A549 treated with DMSO at 1 μM for 4 hours (cell line): ENCODE measurements at places on chromosomes 13 and 19. TPM values are rescaled to one million over a fixed set of nuclear protein-coding genes. Genes with fewer than 3 reads are reported as not detected.

The LHB gene
- not detected in 5 replicates for total RNA-seq

The ABCC4 gene
- total RNA-seq, result 17.4 to 22.1 TPM (median 21.0 TPM) in 5 replicates

The SRRM5 gene
- 0.61 to 1.4 TPM (median 0.85 TPM) in 5 replicates for total RNA-seq

The SWSAP1 gene
- 1.7 to 2.7 TPM (median 2.3 TPM) in 5 replicates for total RNA-seq

The CRB3 gene
- total RNA-seq, result 3.0 to 6.0 TPM (median 4.7 TPM) in 5 replicates

The CABP5 gene
- not detected in 5 replicates for total RNA-seq

The KIR2DL1 gene
- not detected in 5 replicates for total RNA-seq

The FXYD3 gene
- 0.13 to 0.17 TPM in 2 of 5 replicates, not detected in the others for total RNA-seq

The KLK3 gene
- not detected in 5 replicates for total RNA-seq

The TMED1 gene
- total RNA-seq, result 25.2 to 30.2 TPM (median 28.9 TPM) in 5 replicates

The ATP8B3 gene
- 1.8 to 3.5 TPM (median 3.1 TPM) in 5 replicates for total RNA-seq

The C19orf85 gene
- not detected in 5 replicates for total RNA-seq

The PGLYRP1 gene
- not detected in 5 replicates for total RNA-seq

The IZUMO1 gene
- not detected in 5 replicates for total RNA-seq

The TMPRSS9 gene
- total RNA-seq, result 0.02 to 0.08 TPM in 2 of 5 replicates, not detected in the others

The SIGLEC7 gene
- not detected in 5 replicates for total RNA-seq

The TMEM38A gene
- 1.3 to 1.7 TPM (median 1.4 TPM) in 5 replicates for total RNA-seq

The ACP7 gene
- total RNA-seq, result 0.09 to 0.23 TPM (median 0.16 TPM) in 4 of 5 replicates, not detected in the other

The NMRK2 gene
- total RNA-seq, result not detected in 5 replicates
